ENCODE measurements at places on chromosomes 3 and 15.

DNA sequence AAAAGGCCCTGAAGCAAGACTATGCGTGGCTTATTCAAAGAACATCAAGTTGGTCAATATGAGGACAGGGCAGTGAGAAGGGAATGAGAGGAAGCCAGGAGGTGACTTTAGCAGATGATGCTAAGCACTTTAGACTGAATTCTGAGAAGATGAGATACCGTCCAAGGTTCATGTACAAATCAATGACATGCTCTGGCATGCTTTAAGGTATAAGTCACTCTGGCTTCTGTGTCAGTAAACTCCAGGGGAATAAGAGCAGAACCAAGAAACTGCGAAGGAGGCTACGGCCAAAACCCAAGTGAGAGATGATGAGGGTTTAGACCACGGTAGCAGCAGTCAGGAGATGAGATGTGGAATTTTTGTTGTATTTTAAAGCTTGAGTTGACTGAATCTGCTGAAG, 8.9 kb upstream of the CCDC50 start:
- no peak for DNase-seq

GRCh38 chr3:143559296-143559695, 289.0 kb downstream of the SLC9A9 start:
- no peak for DNase-seq

- no peak for DNase-seq
Observed at GRCh38 chr3:70748593-70748992, 436.2 kb upstream of the MDFIC2 start.

- no peak for DNase-seq
Observed at GRCh38 chr3:13891492-13892073, 11.7 kb upstream of the WNT7A start.

- DNase-seq = peak; percentile 0
Observed at GRCh38 chr15:80512726-80513660, 108.8 kb downstream of the ARNT2 start.

- DNase-seq = no peak
Observed at GRCh38 chr15:57035664-57036063, 117.2 kb downstream of the TCF12 start.

- DNase-seq = no peak
Observed at GRCh38 chr3:115042351-115042750, 104.7 kb downstream of the ZBTB20 start.

DNA sequence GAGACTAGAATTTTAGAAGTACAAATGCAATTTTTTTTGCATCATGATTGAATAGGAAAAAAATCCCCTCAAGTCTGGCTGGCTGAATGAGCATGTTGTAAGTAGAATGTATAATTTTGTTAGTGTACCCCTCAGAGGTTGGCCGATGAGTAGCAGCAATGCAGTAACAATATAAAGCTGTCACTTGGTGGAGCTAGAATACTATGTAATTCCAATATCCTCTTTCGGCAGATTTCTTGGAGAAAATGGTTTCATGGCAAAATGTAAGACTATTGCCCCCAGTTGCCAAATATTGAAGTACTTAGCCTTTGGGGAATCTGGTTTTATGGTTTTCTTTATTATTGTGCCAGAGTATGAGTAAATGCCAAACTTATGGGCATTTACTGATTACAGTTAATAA, 39.8 kb upstream of the SGO1 start:
- no peak for DNase-seq

DNA sequence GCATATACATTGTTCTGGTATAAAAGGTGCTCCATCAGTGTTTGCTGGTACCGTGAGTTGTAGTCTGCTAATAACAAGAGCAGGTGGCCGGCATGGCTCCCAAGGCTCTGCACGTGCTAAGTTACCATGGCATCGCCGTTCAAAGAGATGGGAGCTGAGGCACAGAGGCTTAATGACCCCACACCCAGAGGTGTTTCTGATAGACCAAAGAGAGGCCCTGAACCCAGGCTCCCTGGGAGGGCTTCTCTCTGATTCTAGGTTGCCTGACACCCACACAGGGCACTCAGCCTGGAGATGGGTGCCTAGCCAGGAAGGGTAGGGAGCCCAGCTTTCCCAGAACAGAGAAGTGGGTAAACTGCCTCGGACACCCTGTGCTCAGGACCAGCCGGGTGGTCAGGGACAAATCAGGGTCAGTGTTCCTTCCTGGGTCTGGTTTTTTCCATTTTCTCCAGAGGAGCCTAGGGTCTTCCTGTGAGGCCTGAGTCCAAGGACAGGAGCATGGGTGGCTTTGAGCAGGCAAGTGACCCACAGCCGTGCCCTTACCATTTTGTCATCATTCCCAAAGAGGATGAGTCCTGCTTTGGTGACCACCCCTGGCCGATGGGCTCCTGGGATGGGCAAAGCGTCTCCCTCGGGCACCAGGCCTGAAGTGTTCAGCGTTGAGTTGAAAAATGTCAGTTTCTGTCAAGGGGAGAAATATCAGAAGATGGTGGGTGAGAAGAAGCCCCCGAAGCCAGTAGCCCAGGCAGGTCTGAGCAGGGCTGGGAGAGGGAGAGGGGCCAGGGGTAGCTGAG, 27.3 kb downstream of the ALDH1L1 start:
- no peak for DNase-seq

- DNase-seq = no peak
Observed at GRCh38 chr3:106371971-106372805, 503.4 kb upstream of the CBLB start.

DNA sequence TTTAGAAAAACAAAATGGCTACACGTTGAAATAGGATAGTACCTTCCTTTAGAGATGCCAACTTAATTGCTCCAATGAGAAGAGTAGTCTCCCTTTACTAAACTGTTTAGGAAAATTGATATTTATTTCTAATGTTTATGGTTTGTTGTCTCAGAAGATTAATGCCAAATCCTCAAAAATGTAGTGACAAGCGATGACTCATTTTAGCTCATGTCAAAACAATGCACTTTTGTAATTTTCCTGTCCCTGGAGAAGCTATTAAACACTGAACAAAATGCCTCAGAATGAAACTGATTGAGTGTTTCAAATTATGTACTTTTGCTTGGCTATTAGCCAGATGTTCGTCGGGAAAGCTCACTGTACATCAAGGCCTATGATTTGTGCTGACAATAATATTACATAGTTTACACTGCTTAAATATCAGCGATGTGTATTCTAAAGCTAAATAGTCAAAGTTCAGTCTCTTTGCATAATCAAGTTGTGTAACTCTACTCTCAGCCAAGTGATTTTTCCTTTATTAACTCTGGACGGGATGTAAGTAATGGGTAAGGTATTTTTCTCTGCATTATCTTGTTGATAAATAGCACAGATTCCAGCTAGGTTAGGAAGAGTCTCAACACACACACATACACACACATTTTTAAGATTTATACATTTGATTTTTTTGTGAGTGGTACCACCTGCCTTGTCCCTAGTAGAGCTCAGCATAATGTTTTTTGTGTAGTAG, 83.7 kb downstream of the CMSS1 start:
- peak; percentile 51 for DNase-seq

GRCh38 chr3:54891540-54891897, 36.3 kb downstream of the LRTM1 start:
- DNase-seq = peak; percentile 29

DNA sequence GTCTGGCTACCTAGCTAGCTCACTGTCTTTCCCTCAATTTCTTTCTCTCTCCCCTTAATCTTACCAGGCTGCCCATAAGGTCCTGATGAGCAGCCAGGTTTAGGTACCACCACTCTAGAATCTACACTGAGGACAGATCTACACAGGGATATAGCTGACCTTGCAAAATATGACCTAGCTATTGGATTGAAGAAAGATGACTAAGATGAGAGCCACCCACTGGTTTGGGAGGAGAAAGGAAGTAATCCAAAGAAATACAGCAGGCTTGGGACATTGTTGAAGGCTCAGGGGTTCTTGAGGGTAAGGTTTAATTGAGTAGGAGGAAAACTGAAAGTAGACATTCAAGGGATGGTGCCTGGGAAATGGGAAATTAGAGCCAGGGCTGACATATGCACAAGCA, 142.0 kb upstream of the TMC3 start:
- no peak for DNase-seq

- no peak for DNase-seq
Observed at GRCh38 chr15:71083349-71083748, 31.9 kb upstream of the THSD4 start.

DNA sequence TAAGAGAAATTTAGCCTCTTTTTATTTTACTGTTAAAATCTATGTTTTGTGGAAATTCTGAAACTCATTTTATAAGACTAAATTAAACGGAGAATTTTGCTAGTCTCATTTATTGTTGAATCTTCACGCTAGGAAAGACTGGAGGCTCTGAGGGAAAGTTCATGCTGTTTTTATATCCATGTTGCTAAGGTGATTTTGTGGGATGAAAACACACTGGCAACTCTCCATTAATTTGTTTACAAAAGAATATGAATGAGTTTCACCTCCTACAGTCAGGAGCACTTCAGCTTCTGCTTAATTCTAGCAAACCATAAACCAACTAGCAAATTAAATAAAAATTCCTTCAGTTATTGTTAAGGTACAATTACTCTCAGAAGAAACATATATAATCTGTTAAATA, 195.4 kb downstream of the RAP2B start:
- DNase-seq = no peak

GRCh38 chr3:70808881-70809280, 496.4 kb upstream of the MDFIC2 start:
- DNase-seq = no peak

DNA sequence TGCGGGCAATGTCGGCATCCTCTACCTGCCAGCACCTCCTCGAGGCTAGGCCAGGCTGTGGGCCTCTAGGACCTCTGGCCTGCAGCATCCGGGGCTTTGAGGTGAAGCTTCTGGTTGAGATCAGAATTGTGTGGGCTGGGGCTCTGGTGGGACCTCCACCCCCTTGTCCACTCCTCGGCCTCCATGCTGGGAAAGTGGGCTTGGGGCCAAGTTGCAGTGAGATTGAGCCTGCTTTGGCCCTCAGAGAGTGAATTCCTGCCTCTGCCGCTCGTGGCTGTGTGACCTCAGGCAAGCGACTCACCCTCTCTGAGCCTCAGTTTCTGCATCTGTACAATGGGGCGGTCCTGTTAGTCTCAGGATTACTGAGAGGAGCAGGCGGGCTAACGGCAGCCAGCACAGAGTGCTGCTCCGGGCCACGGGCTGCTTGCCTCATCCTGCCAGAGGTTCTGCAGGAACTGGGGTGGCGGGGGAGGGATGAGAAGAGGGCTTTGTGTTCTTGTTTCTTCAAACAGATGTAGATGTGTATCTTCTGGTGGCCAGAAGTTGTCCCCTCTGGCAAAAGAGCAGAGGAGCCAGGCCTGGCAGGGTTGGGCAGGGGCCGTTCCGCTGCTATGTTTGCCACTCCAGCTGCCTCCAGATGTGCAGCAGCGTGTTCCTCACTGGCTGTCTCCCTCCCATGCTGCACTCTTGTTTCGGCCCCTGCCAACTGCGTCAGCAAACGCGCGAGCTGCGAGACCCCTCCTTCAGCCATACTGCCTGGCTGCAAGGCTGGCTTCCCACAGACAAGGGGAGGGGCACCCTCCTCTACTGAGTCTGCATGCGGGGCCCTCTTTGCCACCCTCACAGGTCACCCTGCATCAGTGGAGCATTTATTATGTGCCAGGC, 33.7 kb downstream of the FBLN2 start:
- DNase-seq = no peak

All from DMS79 treated with DMSO at 0.1 percent for 48 hours (cell line).